T-cell (primary cell): ENCODE measurements at places on chromosomes 1 and 21. TPM values are rescaled to one million over a fixed set of nuclear protein-coding genes. Genes with fewer than 3 reads are reported as not detected.

RNF186 gene
- total RNA-seq = not detected

GRCh38 chr1:32681509-32681908 is 21.1 kb downstream of the SYNC start:
- H3K27me3 ChIP-seq = no peaks in the 10 kb centered on the region
- peaks cover 15% of the 10 kb centered on the region for H3K36me3 ChIP-seq
- H3K27ac ChIP-seq = no peak overlapping the region
- DNase-seq = no peak

GRCh38 chr1:87968197-87968955 is 639.7 kb downstream of the LMO4 start:
- H3K27me3 ChIP-seq = no peaks in the 10 kb centered on the region
- no peak overlapping the region for H3K27ac ChIP-seq
- no peak for DNase-seq
- H3K36me3 ChIP-seq = no peaks in the 10 kb centered on the region
- no peaks in the 10 kb centered on the region for H3K4me1 ChIP-seq
- H3K4me3 ChIP-seq = no peak overlapping the region

DNA sequence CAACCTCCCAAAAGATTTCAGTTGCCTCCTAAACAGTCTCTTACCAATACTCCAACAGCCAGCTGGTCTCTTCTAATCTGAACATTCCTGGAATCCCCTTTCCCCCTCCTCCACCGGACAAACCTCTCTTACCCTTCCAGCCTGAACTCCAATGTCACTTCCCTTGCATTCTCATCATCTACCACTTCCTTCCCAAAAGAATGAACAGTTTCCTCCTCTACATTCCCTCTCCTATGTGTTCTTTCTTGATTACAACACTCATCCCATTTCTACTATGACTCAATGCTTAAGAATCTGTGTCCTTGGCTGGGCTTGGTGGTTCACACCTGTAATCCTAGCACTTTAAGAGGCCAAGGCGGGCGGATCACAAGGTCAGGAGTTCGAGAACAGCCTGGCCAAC is 417.1 kb downstream of the SETD4 start:
- peaks cover 2% of the 10 kb centered on the region for H3K27me3 ChIP-seq
- H3K36me3 ChIP-seq = no peaks in the 10 kb centered on the region
- H3K27ac ChIP-seq = no peak overlapping the region
- no peak overlapping the region for H3K4me3 ChIP-seq
- no peak for DNase-seq

DNA sequence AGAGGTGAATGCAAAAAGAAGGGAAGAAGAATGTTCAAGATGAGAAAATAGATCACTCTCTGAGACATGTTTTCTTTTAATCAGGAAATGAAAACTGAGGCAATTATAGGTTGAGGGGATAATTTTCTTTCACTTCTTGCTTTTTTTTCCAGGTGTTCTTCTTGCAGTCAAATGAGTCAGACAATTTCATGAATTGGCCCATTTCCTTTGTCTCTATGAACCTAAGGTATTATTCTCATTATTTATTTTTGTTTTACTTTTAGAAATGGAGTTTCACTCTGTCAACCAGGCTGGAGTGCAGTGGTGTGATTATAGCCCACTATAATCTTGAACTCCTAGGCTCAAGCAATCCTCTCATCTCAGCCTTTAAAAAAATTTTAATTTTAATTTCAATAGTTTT is 3.5 kb upstream of the VASH2 start:
- no peak overlapping the region for H3K27ac ChIP-seq
- peaks cover 17% of the 10 kb centered on the region for H3K4me1 ChIP-seq
- peaks cover 27% of the 10 kb centered on the region for H3K27me3 ChIP-seq
- no peak for DNase-seq

DNA sequence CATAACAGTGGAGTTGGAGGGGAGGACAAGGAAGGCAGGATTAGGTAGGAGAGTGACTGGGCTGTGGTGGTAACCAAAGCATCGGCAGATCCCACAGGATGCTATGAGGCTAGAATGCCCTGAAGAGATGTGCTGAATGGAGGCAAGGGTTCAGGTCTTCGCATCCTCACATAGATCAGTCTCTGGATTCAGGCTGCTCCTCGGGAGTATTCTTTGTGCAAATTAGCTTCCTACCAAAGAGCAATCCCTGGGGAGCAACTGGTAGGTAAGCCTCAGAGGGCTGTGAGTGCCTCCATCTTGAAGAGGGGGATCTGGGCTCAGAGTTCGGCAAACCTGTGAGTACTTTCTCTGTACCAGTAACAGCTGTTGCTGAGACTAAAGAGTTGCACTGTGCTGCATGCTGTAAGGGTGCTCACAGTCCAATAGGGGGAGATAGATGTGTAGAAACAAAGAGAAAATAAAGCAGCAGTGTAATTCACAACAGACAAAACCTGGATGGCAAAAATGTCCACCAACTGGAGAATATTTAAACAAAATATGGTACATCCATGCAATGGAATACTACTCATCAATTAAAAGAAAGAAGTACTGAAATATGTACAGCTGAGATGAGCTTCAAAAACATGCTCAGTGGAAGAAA is 322.4 kb upstream of the DEPDC1 start:
- no peak overlapping the region for H3K27ac ChIP-seq
- no peaks in the 10 kb centered on the region for H3K27me3 ChIP-seq
- DNase-seq = no peak
- no peaks in the 10 kb centered on the region for H3K36me3 ChIP-seq
- no peaks in the 10 kb centered on the region for H3K4me1 ChIP-seq
- no peak overlapping the region for H3K4me3 ChIP-seq

GRCh38 chr21:42840411-42841155 is 38.8 kb downstream of the WDR4 start:
- no peak overlapping the region for H3K27ac ChIP-seq
- peaks cover 5% of the 10 kb centered on the region for H3K4me1 ChIP-seq
- no peak overlapping the region for H3K4me3 ChIP-seq
